Activated T-helper 1 cell treated with anti-CD3 and anti-CD28 coated beads, Interleukin-2, amount 50 U/mL, for 16 hours (primary cell): ENCODE measurements at places on chromosomes 6 and 20.

DNA sequence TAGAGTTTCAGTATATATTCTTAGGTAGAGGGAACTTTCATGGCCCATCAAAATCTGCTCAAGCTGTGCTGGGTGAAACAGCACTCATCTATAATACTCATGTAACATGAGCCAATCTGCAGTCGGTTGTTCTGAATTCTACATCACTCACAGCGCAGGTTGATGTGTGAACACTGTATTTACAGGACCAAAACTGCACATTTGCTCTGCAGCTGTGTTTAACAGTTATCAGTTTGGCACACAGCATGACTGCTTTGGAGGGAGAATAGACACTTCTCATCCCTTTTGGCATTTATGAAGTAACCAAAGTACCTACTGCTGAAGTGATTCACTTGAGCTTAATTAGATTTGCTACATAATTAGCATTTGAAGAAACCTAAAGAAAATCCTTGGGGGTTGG, 225.1 kb downstream of the BCKDHB start:
- no peak for DNase-seq

DNA sequence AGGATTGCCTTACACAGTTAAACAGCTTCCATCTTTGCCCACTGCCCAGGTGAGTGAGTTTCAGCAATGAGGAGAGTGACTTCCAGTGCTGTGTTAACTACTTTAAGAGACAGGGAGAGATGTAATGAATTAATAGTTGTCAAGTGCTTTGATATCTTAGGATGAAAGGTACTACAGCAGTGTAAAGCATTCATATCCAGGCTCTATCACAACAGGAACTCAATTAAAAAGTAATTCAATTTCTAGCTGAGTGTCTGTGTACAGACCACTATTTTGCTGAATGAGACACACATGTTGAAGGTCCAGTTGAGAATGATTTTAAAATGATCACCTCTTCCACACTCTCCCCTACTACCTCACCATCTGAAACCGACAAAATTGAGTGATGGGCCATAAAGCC, 70.7 kb upstream of the BEND3 start:
- no peak for DNase-seq

DNA sequence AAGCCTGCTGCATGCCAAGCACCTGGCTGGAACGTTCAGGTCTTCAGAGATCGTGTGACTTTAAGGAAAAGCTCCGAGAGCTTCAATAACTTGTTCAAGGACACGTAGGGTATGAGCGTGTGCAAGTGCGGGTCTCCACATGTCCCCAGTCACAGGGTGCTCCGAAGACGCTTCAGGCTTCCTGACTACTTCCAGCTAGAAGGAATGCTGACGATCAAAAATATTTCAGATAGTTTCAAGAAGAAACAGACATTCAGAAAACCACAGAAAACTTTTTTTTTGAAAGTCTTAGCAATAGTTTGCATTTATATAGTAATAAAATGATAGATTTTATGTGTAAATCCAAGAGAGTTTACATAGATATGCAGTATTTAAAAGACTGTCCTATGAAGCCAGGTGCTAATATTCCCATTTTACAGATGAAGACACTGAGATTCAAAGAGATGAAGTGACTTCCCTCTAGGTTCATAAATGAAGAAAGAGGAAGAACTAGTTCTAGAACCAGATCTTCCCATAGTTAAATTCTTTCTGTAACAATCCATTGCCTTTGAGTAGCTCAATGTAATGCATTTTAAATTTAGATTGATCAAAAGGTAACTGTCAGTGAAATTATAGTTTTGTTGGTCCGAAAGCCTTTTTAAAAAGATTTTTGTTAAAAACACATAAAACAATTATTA, 247.6 kb downstream of the MYLK4 start:
- no peak for DNase-seq

GRCh38 chr6:117776441-117776840, 101.2 kb downstream of the NUS1 start:
- DNase-seq: no peak

GRCh38 chr6:63888416-63888815, 252.8 kb downstream of the PHF3 start:
- DNase-seq: no peak

GRCh38 chr20:63182425-63182824, 33.5 kb downstream of the YTHDF1 start:
- no peak for DNase-seq

DNA sequence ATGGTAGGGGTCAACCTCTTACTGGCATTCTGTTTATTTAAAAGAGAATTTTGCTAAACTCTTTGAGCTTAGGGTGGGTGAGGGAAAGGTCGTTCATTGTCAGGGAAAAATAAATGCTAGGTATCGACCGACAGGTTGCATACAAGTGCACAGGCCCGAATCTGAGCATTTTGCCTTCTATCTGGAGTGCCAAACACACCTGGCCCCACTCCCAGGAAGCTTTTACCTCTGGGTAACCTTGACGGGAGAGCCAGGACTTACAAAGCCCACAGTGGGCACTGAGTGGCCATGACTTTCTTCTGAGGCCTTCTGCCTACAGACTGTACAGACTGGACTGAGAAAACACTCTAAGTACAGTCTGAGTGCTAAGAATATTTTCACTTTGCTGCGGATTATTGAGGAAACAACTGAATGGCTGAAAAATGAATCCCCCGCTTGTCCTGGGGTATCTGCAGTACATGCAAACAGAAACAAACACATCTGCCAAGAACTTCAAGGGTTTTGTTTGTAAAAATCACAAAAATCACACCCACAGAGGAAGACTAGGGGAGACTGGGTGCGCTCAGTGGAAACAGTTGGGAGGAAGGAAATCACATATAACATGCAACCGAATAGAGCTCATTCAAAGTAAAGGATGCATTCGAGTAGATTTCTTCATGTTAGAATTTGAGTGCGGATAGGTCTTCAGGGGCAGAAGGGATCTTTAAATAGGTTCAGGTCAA, 152.8 kb downstream of the NFATC2 start:
- no peak for DNase-seq

DNA sequence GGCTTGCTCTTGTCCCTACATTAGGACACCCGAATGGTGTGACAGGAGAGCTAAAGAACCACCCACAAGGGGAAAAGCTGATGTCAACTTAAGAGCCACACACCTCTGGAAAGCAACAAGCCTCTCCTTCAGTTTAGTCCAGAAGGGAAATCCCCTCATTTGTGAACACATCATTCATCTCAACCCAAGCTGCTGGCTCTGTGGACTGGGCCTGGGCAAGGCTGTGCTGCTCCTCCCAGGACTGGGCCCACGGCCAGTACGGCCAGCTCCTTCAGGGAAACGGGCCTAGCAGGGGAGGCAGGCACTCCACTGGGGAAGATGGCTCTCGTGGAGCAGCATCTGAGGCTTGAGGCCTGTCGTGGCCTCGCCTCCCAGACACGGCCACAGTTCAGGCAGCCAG, 12.8 kb upstream of the SLC4A11 start:
- DNase-seq: no peak

- no peak for DNase-seq
Observed at GRCh38 chr20:12327205-12327604, 409.5 kb downstream of the BTBD3 start.

- DNase-seq: no peak
Observed at GRCh38 chr6:25193460-25194171, 85.6 kb upstream of the CARMIL1 start.

GRCh38 chr20:46251211-46251673, 57.1 kb downstream of the CDH22 start:
- DNase-seq: no peak

GRCh38 chr6:30724906-30725667, 4.9 kb downstream of the TUBB start:
- DNase-seq: no peak

DNA sequence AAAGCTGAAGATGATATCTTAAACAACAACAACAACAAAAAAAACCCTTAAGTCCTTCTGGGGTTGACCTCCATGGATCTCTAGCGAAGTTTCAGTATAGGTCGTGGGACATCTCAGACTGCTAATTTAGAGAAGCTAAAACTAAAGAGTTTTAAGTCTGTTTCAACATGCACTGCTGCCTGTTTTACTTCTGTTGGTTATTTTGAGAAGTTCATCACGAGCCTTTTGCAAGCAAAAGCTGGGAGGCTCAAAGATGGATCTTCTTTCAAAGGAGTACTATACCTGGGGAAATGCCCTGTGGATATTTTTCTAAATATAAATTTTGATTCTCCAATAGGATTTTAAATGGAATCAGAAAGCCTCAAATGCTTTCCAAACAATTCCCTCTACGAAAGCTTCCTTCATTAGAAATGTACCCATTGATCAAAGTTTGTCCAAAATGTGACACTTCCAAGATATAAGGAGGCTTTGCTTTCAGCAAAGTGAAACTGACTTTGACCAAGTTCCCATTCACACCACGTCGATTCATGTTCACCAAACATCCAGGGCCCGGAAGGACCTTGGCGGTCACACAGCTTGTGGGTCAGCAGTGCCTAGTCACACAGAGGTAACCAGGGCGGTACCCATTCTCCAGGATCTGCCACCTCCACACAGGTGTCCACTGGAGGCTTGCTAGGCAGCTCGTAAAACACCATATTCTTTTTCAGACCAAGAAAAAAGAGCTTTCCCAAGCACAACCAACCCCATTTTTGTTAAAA, 94.7 kb upstream of the QKI start:
- DNase-seq: no peak

DNA sequence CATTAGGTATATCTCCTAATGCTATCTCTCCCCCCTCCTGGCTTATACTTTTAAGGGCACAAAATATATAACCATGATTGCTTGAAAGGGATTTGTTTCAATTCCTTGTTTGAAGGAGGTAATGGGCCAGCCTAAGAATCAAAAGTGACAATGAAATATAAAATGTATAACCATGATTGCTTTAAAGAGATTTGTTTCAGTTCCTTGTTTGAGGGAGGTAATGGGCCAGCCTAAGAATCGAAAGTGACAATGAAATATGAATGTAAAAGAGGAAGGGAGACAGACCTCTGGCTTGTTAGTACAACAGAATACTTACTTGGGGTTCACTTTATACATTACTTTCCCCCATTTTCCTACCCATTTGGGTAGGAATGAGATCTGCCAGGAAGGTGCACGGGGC, 55.5 kb downstream of the FOXC1 start:
- DNase-seq: no peak

GRCh38 chr6:95120984-95121383, 456.4 kb upstream of the MANEA start:
- no peak for DNase-seq

- DNase-seq: no peak
Observed at GRCh38 chr20:9093218-9093957, 24.5 kb downstream of the PLCB4 start.
